ENCODE measurements at places on chromosomes 1 and 21.

DNA sequence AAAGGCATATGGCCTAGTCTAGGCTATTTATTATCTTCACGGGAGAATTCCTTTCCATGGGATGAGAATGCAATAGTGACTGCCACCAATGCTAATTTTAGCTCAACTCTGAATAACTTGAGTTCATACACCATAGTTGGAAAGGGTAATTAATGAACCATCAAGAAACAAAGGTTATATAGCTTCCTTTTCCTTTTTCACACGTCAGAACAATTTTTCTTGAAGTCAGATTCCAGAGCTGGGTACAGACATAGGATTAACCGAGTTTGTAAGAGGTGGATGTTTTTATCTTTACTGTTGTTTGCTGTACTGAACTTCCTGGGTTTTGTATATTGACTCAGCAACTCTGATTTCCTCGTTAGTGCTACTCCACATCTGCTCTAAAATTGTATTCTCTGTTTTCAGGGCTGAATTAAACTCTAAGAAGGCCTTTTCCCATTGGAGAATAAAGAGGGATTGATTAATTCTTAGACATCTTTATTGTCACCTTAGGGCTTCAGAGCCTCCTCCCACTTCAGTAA lies 262.0 kb downstream of the NUF2 start:
- no peak for DNase-seq

- no peak for DNase-seq
Measured at GRCh38 chr1:220974431-220974830, 95.2 kb downstream of the HLX start.

GRCh38 chr1:193769651-193770050 lies 583.2 kb upstream of the B3GALT2 start:
- DNase-seq, result no peak

DNA sequence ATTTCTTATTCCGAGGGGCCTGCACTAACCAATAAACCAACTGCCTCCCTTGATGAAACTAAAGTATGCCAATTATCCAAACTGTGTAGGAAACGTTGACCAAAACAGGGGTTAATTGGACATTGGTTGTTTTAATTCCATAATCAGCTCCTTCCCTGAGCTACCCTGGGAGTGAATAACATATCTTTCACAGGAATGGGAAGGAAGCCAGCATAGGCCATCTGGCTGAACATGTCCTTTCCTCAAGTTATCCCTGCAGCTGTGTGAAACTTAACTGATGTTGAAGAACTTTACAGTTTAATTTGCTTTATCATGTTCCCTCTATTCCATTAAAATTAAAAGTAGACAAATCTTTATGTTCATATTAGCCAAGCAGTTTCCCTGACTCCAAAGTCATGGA lies 75.4 kb downstream of the NRIP1 start:
- peak; percentile 45 for DNase-seq

DNA sequence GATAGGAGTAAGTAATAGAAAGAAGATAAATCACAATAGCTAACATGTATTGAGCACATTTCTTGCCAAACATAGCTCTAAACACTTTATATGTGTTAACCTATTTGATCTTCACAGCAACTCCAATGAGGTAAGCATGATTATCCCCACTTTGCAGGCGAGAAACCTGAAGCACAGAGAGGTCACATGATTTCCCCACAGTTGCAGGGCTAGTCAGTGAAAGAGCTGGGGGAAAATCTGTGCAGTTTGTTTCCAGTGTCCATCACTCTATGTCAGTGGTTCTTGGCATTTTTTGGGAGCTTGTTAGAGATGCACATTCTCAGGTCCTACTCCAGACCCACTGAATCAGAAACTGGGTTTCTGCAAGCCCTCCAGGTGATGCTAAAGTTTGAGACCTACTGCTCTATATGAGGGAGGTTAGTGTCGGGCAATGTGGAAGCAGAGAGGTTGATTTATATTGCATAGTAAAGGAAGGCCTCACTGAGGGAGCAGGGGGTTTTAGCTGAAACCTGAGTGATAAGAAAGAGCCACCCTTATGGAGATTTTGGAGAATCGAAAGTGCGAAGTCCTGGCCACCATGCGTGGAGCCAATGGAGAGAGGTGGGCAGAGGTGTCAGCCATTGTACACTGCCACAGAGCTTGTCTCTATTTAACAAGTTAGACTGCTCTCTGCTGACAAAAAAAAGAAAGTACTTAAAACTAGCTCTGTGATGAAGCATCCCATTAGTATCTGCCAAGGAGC lies 20.9 kb downstream of the MCOLN3 start:
- DNase-seq, result no peak

GRCh38 chr1:10434590-10434989 lies 4.4 kb downstream of the CENPS start:
- no peak for DNase-seq

DNA sequence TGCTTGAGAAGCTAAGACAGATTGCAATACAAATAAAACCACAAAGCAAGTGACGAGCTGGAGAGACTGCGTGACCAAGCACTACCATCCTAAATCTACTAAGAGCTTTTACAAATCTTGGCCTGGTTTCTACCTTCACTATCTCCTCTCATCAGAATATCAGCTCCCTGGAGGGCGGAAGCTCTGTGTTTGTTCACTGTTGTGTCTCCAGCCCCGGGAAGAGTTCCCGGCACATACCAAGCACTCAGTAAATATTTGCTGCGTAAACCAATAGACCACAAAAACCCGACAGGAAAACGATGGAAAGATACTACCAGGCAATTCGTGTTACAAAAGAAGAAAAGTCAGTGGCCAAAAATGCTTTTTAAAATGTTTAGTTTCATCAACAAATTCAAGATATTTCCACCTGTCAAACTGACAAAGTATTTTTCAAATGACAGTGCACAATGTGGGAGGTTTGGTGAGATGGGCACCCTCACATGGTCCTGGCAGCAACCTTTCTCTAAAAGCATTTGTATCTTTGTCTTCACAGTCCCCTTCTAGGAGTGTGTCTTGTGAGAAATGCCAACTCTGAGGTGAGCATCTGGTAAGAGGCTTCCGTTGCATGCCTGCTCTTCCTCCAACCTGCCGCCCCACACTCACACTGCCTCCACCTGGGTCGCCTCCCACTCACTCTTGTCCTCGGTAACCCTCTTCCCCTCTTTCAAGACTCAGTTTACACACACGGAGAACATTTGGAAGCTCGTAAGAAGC lies 34.7 kb downstream of the SLC1A7 start:
- DNase-seq, result no peak

DNA sequence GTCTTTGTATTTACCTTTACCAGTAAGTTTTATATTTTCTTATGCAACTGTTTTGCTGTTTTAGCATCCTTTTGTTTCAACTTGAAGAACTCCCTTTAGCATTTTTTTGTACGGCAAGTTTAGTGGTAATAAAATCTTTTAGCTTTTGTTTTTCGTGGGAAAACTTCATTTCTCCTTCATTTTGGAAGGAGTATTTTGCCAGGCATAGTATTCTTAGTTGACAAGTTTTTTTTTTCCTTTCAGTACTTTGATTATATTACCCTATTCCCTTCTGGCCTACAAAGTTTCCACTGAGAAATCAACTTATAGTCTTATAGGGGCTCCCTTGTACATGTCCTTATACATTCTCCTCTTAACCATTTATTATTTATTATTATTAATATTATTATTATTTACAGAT lies 22.6 kb upstream of the SOD1 start:
- DNase-seq, result no peak

DNA sequence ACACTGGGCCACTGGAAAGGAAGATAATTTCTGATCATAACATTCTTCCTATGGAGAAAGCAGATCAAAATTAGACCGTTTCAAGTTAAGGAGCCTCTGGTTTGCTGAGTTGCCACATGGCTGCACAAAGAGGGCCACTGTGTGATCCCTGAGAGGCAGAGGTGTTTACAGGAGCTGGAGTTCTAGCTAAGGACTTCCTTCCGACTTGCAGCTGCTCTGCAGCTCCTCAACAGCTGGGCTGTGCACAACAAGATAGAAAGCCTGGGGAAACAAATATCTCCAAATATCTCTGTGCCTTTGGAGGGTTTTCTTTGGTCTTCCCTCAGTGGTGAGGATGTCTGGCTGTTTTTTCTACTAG lies 26.8 kb downstream of the GADD45A start:
- no peak for DNase-seq

DNA sequence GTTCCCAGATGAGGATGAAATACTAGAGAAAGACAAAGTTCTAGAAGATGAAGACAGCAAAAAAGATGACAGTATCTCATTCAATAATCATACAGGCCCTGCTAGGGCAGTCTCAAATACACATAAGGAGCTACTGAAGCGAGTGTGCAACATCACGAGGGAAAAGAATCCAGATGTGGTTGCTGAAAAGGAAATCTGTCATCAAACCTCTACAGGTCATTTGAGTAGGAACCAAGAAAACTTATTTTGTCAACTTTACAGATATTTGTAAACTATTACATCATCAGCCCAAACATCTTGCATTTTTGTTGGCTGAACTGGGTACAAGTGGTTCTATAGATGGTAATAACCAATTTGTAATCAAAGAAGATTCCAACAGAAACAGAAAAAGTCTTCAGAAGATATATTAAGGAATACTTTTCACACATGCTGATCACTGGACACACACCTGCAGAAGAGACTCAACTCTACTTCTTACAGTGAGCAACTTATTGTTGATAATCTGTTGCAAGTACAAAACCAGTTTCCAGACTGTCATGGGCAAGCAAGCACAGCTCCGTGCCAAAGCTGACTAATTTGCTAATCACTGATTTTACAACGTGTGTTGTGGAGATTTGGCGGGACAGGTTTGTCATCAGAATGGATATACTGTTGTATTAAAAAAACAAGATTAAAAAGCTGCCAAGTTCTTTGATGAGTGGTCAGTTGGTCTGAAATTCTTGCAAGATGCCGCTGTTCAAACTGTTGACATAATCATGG lies 42.1 kb downstream of the TRIM33 start:
- no peak for DNase-seq

DNA sequence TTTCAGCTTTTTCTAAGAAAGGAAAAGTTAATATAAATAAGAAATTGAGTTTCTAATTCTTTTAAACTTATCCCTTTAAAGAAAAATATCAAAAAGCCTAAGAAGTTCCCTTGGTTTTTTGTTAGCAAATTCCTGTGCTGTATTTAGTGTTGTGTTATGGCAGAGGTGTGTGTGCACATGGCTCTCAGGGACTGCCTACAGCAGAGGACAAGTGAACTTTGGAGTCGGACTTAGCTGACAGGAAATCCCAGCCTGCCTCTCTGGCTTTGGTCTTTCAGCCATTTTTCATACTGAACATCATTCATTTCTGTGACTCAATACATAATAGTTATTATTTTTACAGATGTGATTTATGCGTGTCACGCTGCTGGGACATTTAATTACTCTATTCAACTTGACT lies 149.6 kb downstream of the FMN2 start:
- DNase-seq, result no peak

GRCh38 chr1:44408212-44408582 lies 3.1 kb downstream of the RNF220 start:
- DNase-seq, result no peak

DNA sequence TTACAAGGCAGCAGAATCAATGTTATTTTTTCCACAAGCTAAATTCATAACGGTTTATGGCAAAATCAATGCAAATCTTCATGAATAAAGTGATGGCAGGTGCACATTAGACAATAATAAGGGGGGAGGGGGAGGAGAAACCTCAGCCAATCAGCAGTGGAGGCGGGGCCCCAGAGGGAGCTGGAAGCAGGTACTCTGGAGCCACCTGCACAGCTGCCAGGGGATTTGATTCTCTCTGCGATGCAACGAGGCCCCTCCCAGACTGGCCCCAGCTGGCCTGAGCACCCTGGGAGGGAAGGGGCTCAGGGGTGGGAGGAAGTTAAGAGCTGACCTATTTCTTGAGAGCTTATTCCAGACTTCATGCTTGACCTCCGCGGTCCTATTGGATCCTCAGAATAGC lies 127.8 kb upstream of the IGSF21 start:
- DNase-seq, result no peak

- DNase-seq, result no peak
Measured at GRCh38 chr1:16165073-16165364, 9.2 kb upstream of the EPHA2 start.

DNA sequence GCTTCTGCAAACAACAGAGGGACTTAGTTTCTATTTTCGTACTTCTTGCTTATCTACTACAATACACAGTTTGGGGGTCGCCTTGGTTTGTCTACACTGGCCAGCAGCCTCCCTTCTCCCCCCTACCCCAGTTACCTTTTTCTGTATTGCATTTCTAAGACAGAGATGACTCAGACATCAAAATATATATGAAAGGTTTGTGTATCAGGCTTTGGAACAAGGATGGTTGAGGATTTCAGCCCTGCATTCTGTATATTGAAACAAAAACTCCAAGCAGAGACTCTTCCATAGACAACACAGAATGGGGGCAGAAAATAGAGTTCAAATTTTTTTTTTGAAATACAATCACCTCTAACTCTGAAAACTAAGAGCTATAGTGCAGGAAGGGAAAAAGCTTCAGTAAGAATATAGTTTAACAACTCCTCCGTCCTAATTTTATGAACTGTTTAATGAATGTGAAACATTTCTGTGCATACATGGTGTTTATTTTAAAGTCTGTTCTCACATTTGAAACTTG lies 1.9 kb downstream of the SAMD13 start:
- DNase-seq, result peak; percentile 23

DNA sequence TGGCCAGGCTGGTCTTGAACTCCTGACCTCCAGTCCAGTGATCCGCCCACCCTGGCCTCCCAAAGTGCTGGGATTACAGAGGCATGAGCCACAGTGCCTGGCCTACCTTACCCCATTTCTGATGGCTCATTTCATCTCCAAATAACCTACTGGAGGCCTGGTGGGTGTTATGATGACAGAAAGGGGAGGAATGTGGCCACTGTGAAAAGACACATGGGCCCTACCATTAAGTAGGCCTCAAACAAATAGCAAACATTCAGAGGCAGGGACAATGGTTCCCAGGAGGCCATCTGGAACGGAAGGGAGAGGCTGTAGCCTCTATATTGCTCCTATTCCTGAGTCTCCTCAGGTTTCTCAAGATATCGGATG lies 932 bp upstream of the FCRLA start:
- DNase-seq, result no peak

DNA sequence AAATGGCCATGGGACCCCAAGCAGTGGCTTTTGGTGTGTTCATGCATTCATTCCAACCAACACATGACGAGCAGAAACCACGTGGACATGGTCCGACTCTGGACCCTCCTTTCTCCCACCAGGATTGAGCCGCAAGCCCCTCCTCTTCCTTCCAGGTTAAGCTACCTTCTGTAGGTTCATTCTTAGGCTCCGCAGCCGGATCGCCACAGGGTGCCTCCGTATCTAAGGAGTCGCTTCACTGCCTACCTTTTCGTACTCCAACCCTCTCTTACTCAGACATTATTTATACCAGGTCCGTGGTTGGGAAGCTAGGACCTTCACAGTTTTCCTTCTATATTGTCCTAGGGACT lies 63.6 kb downstream of the RHBG start:
- DNase-seq, result no peak

- no peak for DNase-seq
Measured at GRCh38 chr21:16081304-16081703, 351.5 kb downstream of the USP25 start.

- DNase-seq, result no peak
Measured at GRCh38 chr21:45886610-45887026, 95.0 kb upstream of the COL6A1 start.

GRCh38 chr1:198929961-198930599 lies 291.2 kb downstream of the PTPRC start:
- no peak for DNase-seq
